ENCODE measurements at places on chromosomes 1 and 21. TPM values are rescaled to one million over a fixed set of nuclear protein-coding genes. Genes with fewer than 3 reads are reported as not detected.
A peak's percentile ranks its signal among the peaks of the same experiment; 100 is the strongest.

HSPA6 gene
- 0.22 TPM for total RNA-seq

SLC9C2 gene
- not detected for total RNA-seq

ATP1A4 gene
- 0.55 TPM for total RNA-seq

NR5A2 gene
- 22.3 TPM for total RNA-seq

PKLR gene
- total RNA-seq: 2.5 TPM

VHLL gene
- total RNA-seq: not detected

DNA sequence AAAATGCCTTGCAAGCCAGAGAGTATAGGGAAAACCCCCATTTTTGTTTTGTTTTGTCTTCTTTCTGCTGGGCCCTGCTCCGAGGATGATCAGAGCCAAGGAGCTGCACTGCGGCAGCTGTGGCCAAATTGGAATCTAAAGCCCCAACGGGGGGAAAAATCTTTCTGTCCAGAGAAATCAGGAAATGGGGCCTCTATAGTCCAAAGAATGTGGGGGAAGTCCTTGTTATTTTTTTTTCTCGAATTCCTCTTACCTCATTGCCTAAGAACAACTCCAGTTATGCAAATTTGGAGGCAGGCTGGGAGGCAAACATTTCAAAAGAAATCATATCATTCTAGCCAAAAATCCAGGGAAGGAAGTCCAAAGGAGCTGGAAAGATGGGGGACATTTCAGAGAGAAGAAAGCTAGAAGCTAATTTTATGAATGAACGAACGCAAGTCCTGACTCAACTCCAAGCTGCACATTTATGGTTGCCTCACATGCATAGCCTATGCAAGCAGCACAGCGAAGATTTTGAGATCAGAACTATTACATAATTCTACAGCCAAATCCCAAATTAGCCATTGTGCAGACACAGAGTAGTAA lies 263.2 kb downstream of the KCTD3 start:
- peaks cover 37% of the 10 kb centered on the region for H3K36me3 ChIP-seq
- H3K27ac ChIP-seq: no peak overlapping the region
- no peak overlapping the region for H3K4me3 ChIP-seq
- H3K4me1 ChIP-seq: peaks cover 14% of the 10 kb centered on the region
- DNase-seq: no peak

DNA sequence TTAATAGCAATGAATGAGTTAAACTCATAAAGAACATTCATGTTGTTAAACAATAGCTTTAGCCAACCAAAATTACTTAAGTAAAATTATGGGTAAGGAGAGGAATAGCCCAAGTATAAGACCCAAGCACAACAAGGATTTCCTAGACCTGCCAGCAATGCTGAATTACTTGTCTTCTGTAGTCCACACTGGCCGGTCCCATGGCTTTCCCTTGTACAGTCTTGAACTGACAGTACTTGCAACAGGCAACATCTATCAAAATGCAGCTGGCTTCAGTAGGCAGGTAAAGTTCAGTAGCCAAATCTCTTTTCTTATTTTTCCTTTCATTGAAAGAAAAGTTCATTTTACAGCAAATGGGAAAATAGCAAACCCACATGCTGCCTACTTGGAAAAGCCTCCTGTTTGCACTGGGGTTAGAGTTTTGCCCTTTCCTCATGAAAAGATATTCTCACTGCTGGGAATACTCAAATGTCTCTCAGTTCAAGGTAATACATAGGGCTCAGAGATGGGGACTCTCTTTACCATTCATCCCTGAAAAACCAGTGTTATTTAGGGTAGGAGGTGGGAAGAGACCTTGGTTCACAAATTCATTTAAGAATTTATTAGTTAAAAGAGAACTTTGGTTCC lies 222.8 kb downstream of the TTLL7 start:
- DNase-seq: no peak
- peaks cover 28% of the 10 kb centered on the region for H3K4me1 ChIP-seq
- H3K27ac ChIP-seq: no peak overlapping the region
- H3K27me3 ChIP-seq: no peaks in the 10 kb centered on the region
- no peaks in the 10 kb centered on the region for H3K36me3 ChIP-seq

DNA sequence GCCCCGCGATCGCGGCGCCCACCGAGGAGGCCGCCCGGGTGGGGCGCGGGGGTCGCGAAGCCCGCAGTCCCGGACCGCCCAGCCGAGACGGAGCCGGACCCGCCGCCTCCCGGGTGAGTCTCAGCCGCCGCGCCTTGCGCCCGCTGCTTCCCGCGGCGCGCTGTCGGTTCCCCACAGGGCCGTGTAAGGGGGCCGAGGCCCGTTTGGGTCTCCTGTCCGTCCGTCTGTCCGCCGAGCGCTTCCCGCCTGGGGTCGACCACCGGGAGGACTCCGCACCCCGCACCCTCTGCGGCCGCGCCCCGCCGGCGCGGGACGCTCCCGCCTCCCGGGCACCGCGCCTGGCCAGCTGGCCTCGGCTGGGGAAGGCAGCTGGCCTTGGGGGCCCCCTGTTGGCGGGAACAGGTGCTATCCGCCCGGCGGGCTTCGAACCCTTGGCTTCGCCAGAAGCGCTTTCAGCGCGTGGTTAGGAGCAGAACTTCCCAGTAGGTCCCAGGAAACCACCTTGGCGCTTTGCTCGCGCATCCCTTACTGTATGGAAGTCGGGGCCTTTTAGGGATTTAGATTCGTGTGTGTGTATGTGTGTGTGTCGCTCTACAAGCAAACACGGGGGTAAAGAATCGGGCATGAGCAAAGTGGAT lies 414 bp downstream of the TMEM51 start:
- no peak overlapping the region for H3K27ac ChIP-seq
- H3K27me3 ChIP-seq: peaks cover 23% of the 10 kb centered on the region
- peak; percentile 85 for DNase-seq
- H3K4me1 ChIP-seq: peaks cover 55% of the 10 kb centered on the region

- no peaks in the 10 kb centered on the region for H3K27me3 ChIP-seq
- DNase-seq: no peak
- H3K36me3 ChIP-seq: no peaks in the 10 kb centered on the region
These were observed 36.7 kb downstream of the CTNNBIP1 start for GRCh38 chr1:9873385-9873784.

- H3K27ac ChIP-seq: no peak overlapping the region
- H3K4me3 ChIP-seq: no peak overlapping the region
These were observed 1.2 kb downstream of the ITGA10 start for GRCh38 chr1:145908653-145909052.

GRCh38 chr1:192973988-192974387 lies 85.2 kb downstream of the UCHL5 start:
- no peak overlapping the region for H3K4me3 ChIP-seq
- H3K4me1 ChIP-seq: peaks cover 26% of the 10 kb centered on the region
- no peak overlapping the region for H3K27ac ChIP-seq
- H3K27me3 ChIP-seq: no peaks in the 10 kb centered on the region
- no peak for DNase-seq

DNA sequence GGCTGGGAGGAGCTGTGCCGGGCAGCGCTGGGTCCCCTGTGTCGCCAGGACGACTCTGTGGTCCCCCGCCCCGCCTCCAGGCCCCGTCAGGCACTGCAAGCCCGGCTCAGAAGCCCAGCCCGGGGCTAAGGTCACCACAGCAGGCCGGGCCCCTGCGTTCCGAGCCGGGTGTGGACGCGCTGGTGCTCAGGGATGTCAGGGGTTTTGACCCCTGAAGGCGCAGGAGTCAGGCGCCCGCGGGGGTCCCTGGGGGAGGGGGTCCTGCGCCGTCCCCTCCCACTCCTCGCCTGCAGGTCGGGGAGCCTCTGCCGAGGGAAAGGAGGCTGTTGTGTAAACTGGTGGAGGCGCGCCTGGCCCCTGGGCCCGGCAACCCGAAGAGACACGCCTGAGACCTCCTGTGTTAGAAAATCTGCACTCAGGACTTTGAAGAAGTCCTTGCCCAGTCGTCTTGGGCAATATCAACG lies 23.7 kb upstream of the TMEM54 start:
- DNase-seq: peak; percentile 78
- H3K4me3 ChIP-seq: peak overlapping the region; percentile 85
- H3K4me1 ChIP-seq: peaks cover 21% of the 10 kb centered on the region
- H3K27ac ChIP-seq: no peak overlapping the region
- peaks cover 84% of the 10 kb centered on the region for H3K27me3 ChIP-seq

DNA sequence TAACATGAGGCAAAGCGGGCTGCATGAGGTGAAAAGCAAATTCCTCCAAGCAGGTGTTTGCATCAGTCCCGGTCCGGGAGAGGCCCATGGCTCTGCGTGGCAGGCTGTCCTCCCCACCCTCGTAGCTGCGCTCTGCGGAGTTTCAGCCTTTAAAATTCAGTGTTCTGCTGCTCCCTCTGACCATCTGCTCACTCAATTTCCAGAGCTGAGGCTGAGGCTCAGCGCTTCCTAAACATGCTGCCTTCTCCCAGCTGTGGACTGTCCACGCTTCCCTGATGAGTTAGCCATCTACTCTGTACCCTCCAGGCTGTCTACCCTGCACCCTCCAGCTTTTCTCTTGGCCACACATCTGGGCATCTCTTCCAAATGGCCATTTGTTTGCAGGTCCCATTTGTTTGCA lies 87.7 kb downstream of the KCNJ6 start:
- no peak overlapping the region for H3K27ac ChIP-seq
- DNase-seq: no peak
- no peaks in the 10 kb centered on the region for H3K36me3 ChIP-seq
- H3K4me1 ChIP-seq: peaks cover 36% of the 10 kb centered on the region
- no peak overlapping the region for H3K4me3 ChIP-seq

DNA sequence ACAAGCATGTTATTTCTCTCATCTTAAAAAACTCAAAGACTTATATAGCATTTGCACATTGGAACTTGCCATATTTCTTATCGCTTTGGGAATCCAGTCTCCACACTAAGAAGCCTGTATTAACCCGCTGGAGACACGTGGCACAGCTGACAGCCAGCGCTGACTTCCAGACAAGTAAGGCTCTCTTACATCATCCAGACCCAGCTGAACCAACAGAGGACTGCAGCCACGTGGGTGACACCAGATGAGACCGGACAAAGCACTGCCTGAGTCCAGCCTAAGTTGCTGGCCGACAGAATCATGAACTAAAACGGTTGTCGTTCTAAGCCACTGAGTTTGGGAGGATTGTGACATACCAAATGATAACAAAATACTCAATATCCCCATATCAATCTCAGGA lies 6.3 kb upstream of the CD247 start:
- H3K36me3 ChIP-seq: no peaks in the 10 kb centered on the region
- peaks cover 17% of the 10 kb centered on the region for H3K27me3 ChIP-seq
- no peak overlapping the region for H3K27ac ChIP-seq
- no peak for DNase-seq

GRCh38 chr1:100719490-100719889 lies at the start of gene VCAM1:
Gene VCAM1 (plus strand): TSS chr1:100719742. CDS start chr1:100719861, 119 bp downstream.
- peak; percentile 17 for DNase-seq
- H3K4me3 ChIP-seq: no peak within 1 kb of the TSS
- H3K36me3 ChIP-seq: no peaks in the 10 kb centered on the region
- no peak within 1 kb of the TSS for H3K27ac ChIP-seq
- H3K4me1 ChIP-seq: peaks cover 6% of the 10 kb centered on the region

- H3K4me3 ChIP-seq: no peak overlapping the region
- no peak overlapping the region for H3K27ac ChIP-seq
- no peak for DNase-seq
- H3K27me3 ChIP-seq: no peaks in the 10 kb centered on the region
- H3K4me1 ChIP-seq: peaks cover 23% of the 10 kb centered on the region
These were observed 81.3 kb downstream of the OMA1 start for GRCh38 chr1:58465176-58465575.

DNA sequence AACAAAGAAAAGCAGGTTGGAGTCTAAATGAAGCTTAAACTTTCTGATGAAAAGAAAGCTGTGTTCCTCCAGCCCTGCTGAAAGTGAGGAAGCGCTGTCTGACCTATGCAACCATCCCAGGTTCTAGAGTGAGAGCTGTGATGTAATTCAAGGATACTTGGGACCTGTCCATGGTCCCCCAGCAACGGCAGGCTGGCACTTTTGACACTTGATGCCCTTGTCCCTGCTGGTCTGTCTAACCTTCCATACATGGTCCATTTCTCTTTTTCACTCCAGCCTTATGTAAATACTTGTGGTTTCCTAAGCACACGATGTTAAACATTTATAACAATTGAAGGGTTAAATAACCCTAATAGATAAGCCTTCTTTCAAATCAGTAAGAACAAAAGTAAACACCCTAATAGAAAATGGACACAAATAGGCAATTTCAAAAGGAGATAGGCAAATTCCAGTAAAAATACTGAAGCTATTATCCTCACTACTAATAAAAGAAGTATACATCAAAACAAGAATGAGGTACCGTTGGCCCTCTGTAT lies 17.7 kb upstream of the KDM4A start:
- no peak overlapping the region for H3K27ac ChIP-seq
- peaks cover 6% of the 10 kb centered on the region for H3K4me1 ChIP-seq
- DNase-seq: no peak
- H3K4me3 ChIP-seq: no peak overlapping the region
- no peaks in the 10 kb centered on the region for H3K36me3 ChIP-seq

DNA sequence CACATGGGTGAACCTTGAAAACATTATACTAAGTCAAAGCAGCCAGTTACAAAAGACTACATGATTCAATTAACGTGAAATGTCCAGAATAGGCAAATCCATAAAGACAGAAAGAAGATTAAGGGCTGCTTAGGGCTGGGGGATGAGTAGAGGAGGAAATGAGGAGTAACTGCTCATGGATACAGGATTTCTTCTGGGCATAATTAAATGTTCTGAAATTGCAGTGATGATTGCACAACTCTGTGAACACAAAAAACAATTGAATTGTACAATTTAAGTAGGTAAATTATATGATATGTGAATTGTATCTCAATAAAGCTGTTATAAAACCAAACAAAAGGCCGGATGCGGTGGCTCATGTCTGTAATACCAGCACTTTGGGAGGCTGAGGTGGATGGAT lies 52.2 kb downstream of the RERE start:
- H3K27me3 ChIP-seq: no peaks in the 10 kb centered on the region
- H3K27ac ChIP-seq: peak overlapping the region; percentile 66
- H3K4me3 ChIP-seq: no peak overlapping the region
- H3K36me3 ChIP-seq: no peaks in the 10 kb centered on the region
- DNase-seq: no peak

- no peaks in the 10 kb centered on the region for H3K27me3 ChIP-seq
- DNase-seq: no peak
- H3K4me1 ChIP-seq: no peaks in the 10 kb centered on the region
- no peaks in the 10 kb centered on the region for H3K36me3 ChIP-seq
- no peak overlapping the region for H3K4me3 ChIP-seq
These were observed 124.2 kb upstream of the B3GALT2 start for GRCh38 chr1:193310564-193310963.

GRCh38 chr1:38558500-38559445 lies 300.8 kb downstream of the RRAGC start:
- H3K36me3 ChIP-seq: no peaks in the 10 kb centered on the region
- H3K4me1 ChIP-seq: peaks cover 42% of the 10 kb centered on the region
- H3K27me3 ChIP-seq: peaks cover under 1% of the 10 kb centered on the region
- H3K27ac ChIP-seq: peak overlapping the region; percentile 74

DNA sequence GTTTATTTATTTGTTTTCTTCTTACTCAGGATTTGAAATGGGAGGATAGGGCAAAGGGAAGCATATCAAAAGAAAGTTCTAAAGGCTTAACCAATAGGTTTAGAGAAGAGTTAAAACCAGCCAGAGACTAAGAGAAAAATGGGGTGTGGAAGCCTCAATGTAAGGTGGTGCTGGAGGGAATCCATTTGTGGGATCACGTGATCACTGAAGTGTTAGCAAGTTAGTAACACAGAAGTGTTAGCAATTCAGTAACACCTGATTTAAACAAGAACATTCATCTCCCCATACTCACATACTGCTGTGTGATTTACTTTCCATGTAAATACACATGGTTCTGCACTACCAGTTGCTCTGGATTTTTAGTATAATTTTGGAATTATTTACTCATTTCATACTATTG lies 451.2 kb downstream of the DISC1 start:
- H3K4me1 ChIP-seq: no peaks in the 10 kb centered on the region
- peaks cover 8% of the 10 kb centered on the region for H3K36me3 ChIP-seq
- peaks cover 28% of the 10 kb centered on the region for H3K27me3 ChIP-seq
- H3K4me3 ChIP-seq: no peak overlapping the region
- no peak for DNase-seq

GRCh38 chr1:119713039-119713748 lies 1.5 kb downstream of the PHGDH start:
- H3K4me1 ChIP-seq: peaks cover 54% of the 10 kb centered on the region
- H3K4me3 ChIP-seq: peak overlapping the region; percentile 85
- H3K27ac ChIP-seq: peak overlapping the region; percentile 98
- DNase-seq: no peak

All from WTC11 (cell line).